Stimulated activated CD4-positive, alpha-beta T cell treated with anti-CD3 and anti-CD28 coated beads, Interleukin-2, amount 100 ng/mL, for 24 hours (primary cell): ENCODE measurements at places on chromosomes 6 and 20.

GRCh38 chr6:81896525-81897503 is 144.3 kb upstream of the TENT5A start:
- DNase-seq, result no peak

DNA sequence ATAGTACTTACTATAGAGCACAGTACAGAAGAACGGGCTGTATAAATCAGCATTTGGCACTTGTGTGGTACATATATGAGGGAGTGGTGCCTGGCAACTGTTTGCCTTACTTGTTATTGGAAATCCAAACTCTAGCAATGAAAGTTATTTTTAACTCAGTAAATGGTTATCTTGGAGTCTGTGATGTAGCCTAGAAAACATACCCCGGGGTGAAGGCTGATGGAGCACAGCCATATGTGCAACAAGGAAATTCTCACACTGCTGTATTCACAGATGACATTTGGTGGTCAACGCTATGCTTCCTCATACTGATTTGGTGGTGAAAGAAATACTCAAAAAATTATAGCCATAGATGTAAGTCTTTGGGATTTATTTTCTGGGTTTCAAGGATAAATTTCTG is 807.5 kb upstream of the FLRT3 start:
- no peak for DNase-seq

DNA sequence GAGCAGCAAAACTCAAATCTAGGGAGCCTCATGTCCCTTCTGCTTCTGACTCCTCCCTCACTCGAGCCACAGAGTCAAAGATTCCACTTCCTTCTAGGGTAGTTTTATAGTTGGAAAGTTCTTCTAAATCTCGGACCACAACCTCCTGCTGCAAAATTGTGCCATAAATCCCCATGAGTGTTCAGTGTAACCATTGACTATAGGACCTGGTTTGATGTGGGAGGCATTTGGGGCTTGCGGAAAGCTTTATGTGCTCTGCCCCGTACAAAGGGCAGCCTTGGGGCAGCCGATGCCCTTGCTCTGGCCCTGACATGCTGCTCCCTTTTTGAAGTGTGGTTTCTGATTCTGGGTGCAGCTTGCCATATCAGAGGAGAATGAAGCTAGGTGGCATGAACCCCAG is 43.6 kb upstream of the IER3 start:
- no peak for DNase-seq

DNA sequence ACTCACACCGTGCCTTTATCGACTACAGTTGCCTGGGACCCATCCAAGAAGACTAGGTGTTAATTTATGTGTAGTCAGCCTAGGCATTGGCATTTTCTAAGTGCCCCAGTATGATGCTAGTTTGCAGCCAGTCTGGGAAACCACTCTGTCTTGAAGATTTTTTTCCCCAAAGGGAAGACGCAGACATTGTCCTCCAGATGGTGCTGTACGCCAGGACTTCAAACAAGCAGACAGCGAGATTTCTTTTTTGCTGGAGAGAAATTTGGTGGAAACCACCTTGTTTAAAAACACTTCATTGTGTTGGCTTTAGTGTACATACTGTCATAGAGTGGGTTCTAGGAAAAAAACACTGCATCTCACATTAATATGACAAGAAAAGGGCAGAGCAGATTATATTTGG is 30.0 kb downstream of the ALDH5A1 start:
- no peak for DNase-seq

GRCh38 chr20:5932796-5933195 is 17.5 kb downstream of the TRMT6 start:
- DNase-seq, result no peak

DNA sequence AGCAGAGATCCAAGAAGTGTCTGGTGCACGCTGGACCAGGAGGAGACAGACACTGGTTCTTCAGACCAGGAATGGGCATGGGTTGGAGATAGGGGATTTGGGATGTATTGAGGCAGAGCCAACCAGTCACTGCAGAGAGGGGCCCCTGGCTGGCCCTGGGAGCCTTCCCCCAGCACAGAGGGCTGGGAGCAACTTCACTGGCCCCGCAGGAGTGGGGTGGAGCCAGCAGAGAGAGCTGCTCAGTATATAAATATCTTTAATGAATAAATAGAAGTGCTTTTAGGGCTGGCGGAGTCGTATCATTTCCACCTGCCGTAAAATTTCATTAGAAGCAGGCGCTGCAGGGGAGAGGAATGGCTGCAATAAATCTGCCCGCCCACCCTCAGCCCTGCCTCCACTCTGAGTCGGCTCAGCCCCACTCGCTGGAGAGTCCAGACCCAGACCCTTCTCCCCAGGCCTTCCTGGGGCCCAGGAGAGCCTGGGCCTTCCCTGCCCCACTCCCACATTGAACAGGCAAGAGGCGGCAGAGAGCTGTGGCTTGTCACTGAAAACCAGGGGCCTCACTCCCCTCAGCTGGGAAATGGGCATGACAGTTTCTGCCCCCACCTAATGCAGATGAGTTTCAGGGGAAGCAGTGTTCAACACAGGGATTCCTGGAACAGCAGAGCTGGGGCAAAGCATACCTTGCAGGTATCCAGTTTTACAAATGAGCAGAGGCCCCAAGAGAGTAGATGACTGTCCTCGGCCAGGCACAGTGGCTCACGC is 23.9 kb upstream of the VSTM2L start:
- DNase-seq, result no peak

DNA sequence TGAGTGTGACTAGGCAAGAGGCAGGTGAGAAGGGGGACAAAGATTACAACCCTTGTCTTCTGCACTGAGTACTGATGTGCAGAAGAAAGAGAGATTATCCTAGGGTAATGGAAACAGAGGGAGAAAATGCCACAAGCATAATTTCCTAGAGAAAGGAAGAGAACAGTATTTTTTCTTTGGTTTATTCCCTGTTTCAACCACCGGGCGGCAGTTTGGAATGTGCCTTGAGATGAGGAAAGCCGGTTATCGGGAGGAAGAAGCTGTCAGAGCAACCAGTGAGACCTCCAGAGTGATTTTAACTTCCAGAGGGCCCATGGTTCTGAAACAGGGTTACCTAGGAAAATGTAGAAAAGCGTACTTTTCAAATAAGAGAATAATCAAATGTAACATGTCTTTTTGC is 121.4 kb downstream of the REV3L start:
- DNase-seq, result no peak

- DNase-seq, result no peak
Observed at GRCh38 chr6:41488433-41489119, 57.6 kb upstream of the FOXP4 start.

DNA sequence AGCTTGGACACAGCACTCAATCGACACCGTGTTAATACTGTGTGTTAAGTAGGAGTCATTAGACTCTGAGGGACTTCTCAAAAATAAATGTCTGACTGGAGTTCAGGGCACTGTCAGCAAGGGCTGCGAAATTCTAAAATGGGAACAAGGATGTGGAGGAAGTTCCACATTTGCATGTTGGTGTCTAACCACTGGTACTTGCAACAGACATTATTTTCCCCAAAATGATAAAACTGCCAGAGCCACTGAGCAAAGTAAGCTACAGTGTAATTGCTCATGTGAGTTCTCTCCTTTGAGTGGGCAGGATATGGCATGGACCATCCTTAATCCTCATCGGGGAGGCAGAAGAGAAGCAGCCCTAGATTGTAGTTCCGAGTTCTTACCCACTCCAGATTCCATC is 215.9 kb downstream of the SLC24A3 start:
- DNase-seq, result no peak

GRCh38 chr6:7730001-7730783 is 4.3 kb downstream of the BMP6 start:
- DNase-seq, result no peak

- no peak for DNase-seq
Observed at GRCh38 chr20:62448038-62448437, 20.7 kb upstream of the RBBP8NL start.
